Hippocampal formation (tissue), 2 donors: ENCODE measurements at places on chromosomes 1 and 21.

- DNase-seq, result peak; percentile 62
Measured at GRCh38 chr1:204359474-204360255, at the start of gene PLEKHA6. PLEKHA6 (minus strand) TSS chr1:204359929; CDS start chr1:204273727, 86,202 bp downstream.

DNA sequence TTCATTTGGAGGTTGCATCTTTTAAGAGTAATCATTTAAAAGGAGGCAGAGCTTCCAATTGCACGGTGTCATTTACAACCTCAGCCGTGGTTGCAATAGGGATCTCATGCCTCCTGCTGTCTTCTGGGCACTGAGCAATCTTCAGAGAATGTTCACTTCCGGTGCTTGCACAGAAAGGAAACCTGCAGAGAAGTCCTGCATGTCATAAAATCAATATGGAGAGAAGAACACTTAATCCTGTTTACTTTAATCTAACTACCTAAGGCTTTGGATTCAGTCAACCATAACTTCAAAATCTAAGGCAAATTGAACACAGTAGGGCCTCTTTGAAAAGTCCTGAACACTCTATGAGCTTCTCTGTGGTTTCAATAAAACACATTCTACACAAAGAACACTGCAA is 11.3 kb upstream of the MAP10 start:
- no peak for DNase-seq

- no peak for DNase-seq
Measured at GRCh38 chr1:150484431-150484830, 2.8 kb upstream of the TARS2 start.

GRCh38 chr1:156096640-156097391 is 14.6 kb upstream of the MEX3A start:
- peak; percentile 78 for DNase-seq

DNA sequence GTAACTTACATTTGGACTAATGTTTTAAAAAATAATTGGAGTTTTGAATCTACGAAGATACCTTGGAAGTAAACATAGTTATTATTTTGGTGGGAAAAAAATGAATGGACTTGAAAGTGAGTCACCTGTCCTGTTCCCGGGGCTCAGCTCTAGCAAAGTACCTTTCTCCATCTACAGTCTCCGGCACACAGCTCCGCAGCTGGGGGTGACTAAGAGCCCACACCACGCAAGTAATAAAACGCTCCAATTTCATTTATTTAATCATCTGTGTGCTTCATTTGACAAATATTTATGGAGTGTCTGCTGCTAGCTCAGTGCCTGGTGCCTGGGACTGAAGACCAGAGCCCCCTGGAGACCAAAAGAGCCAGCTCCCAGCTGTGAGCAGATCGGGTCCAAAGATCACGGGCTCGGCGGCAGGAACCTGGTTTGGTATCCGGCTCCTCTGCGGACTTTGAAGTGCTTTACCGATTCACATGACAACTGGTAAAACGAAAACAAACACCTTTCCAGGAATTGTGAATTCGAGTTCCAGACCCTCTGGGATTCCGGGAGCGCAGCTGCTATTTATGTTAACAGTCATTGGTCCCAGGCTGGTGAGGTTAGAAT is 1.7 kb upstream of the RIPK4 start:
- no peak for DNase-seq
